ENCODE measurements at places on chromosomes 1 and 21. TPM values are rescaled to one million over a fixed set of nuclear protein-coding genes. Genes with fewer than 3 reads are reported as not detected.
A peak's percentile ranks its signal among the peaks of the same experiment; 100 is the strongest.

SCYL3 gene
- total RNA-seq, result 18.0 TPM

CFHR1 gene
- total RNA-seq, result not detected

OR2AK2 gene
- total RNA-seq, result not detected

PCNX2 gene
- 12.5 TPM for total RNA-seq

KRTAP20-2 gene
- not detected for total RNA-seq

TSACC gene
- total RNA-seq, result not detected

NSL1 gene
- 13.9 TPM for total RNA-seq

DNA sequence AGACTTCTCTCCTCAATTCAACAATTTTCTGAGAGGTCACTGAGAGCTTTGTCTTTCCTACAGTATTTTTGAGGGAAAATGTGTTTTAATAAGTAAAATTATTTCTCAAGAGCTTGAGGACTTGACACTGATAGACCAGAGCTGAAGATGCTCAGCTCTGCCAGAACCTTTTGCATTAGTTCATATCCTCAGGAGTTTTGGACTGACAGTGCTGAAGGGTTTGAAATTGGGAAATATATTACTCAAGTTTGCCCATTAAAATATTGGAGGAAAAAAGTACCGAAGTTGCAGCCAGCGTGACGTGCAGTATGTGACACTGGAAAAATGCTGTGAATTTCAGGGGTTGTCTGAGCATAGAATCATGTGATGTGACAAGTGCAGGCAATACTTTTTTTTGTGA lies 346.6 kb upstream of the DPYD start:
- DNase-seq, result peak; percentile 15

- no peak for DNase-seq
Observed at GRCh38 chr1:151585622-151586021, 26.2 kb upstream of the SNX27 start.

DNA sequence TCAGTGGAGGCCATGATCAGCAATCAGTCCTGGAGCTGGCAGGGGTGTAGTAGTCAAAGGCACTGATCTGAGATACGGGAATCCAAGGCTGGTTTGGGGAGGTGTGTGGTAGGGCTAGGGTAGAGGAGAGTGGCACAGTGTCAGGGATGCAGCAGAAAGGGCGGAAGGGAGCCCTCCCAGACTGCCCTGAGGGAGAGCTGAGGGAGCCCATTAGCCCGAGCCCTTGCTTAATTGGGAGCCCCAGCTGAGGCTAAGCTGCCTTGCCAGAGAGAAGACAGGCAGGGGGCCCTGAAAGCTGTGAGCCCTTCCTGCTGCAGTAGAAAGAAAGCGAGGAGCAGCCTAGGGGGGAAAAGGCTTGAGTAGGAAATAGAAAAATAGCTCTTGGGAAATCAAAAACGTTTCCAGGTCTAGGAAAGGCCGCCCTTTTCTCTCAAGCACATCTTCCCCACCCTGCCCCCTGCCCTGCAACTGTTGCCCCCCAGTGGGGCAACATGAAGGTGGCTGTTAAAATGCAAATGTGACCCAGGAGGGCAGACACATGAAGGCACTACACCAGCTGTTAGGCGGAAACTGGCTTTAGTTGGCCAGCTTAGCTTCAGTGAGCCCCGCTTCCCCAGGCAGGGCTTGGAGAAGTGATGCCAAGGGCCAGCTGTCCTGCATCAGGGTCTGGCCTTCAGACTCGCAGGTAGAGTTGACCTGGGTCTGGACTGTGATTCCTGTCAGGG lies 106.2 kb downstream of the UCK2 start:
- peak; percentile 64 for DNase-seq

DNA sequence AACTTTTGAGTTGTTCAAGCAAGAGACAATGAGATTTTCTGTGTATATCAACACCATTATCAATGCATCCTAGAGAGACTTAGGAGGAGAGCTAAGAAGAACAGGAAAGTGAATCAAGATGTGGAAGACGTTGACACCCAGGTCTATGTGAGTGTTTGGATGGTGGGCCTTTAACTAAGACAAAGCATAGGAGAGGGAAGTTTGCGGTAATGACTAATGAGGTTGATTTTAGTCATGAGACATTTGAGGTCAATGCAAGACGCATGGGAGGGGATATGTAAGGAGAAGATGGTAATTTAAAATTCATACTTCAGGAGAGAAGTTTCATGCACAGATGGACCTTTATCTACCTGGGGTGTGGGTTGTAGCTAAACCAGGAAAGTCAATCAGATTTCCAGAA lies 269.6 kb downstream of the VAV3 start:
- DNase-seq, result no peak

GRCh38 chr1:167627615-167627864 lies 2.5 kb upstream of the RCSD1 start:
- peak; percentile 63 for DNase-seq

DNA sequence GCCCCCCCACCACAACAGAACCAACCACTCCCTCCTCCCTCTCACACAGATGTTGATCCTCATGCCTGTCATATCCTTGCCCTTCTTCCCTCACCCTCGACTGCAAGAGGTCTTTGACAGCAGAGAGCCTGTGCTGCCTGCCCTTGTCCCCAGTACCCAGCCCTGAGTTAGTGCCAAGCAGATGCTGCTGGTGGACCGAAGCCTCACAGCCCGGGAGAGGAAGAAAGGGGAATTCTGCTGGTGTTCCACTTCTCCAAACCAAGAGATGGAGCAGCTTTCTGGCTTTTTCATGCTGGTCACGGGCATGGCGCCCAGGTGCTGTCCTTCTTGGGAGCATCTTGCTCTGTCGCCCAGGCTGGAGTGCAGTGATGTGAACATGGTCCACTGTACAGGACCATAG lies 69.1 kb downstream of the SLC66A1 start:
- no peak for DNase-seq

- peak; percentile 93 for DNase-seq
Observed at GRCh38 chr1:18953731-18954231, 2.7 kb downstream of the IFFO2 start.

- DNase-seq, result no peak
Observed at GRCh38 chr1:156009404-156009803, 11.3 kb downstream of the SSR2 start.

DNA sequence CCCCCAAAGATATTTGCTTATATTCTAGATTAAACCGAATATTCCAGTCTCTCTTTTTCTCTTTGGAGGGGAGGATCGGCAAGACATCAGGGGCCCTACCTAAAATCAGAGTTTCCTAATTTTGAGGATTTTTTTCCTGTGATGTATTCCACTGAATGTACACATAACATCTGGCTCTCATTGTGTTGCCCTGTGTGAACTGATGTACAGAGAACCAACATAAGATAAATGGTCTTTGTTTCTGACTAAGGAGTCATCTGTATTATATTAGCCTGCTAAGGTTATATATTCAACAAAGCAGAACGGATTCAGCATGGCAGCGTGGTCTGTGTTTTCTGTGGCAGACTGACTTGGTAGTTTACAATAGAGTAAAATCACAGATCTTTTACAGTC lies 114.8 kb upstream of the NCAM2 start:
- no peak for DNase-seq

- DNase-seq, result no peak
Observed at GRCh38 chr1:112904071-112904830, 51.7 kb downstream of the SLC16A1 start.

DNA sequence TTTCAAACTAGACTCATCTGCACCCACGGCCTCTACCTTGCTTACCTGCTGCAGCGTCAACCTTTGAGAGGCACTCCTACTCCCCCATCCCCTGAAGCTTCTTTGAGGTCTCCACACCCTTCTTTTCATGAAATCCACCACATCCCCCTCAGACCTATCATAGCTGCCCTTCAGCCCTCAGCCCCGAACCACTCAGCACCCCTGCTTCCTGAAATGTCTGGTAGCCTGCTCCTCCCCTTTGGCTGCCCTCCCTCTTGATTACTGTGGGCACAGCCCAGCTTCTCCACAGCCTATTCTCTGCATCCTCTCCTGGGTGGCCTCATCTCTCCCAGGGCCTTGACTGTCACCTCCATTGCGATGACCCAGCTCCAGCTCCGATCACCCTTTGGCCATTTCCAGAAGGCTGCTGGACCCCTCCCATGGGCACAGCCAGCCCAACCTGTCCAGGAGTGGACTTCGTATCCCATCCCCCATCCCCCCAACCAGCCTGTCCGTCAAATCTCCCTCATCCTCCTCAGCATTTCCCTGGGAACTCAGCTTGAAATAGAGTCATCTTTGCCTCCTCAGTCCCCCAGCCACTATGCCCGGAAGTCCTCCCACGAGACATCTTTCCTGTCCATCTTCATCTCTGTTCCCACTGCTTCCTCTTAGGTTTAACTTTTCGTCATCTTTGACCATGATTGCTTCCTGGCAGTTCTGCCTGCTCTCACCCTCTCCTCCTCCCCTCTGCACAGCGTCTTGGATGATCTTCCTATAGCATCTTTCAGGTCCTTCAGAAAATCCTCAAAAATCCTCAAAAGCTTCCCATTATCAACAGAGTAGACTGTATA lies 6.1 kb upstream of the ADORA1 start:
- DNase-seq, result peak; percentile 73

GRCh38 chr1:224525411-224526040 lies 90.6 kb upstream of the CNIH3 start:
- no peak for DNase-seq

GRCh38 chr1:41354956-41355355 lies 6.3 kb upstream of the FOXO6 start:
- no peak for DNase-seq

DNA sequence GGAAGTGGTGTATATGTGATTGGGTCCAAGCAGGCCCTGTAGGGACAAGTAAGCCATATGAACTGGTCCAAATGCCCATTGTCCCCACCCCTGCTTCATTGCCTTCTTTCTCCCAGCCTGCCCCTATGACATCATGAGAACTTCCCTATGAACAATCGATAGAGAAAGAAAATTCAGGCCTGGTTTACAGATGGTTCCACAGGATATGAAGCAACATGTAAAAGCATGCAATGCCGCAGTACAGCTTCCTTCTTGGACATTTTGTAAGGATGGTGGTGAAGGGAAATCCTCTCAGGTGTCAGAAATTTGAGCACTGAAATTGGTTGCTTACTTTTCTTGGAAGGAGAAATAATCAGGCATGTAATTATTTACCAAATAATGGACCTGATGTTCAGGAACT lies 581.7 kb downstream of the MRPL39 start:
- DNase-seq, result no peak

- no peak for DNase-seq
Observed at GRCh38 chr21:15455819-15456462, 273.8 kb upstream of the USP25 start.

DNA sequence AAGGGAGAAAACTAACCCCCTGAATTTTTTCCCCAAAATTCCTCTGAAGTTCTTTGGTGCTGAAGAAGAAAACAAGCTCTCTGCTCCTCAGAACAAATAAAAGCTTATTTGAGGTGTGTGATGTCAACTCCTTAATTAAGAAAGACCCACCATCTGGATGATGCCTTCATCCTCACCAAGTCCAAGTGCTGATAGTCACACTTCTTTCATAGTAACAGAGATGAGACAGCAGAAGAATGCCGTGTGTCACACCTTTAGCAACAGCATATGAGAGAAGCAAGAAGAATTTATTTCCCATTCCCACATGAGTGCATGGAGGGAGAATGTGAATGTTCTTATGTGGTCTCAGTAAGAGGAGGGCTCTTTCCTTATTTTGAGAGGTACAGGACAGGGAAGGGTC lies 91.2 kb downstream of the TGFB2 start:
- no peak for DNase-seq

DNA sequence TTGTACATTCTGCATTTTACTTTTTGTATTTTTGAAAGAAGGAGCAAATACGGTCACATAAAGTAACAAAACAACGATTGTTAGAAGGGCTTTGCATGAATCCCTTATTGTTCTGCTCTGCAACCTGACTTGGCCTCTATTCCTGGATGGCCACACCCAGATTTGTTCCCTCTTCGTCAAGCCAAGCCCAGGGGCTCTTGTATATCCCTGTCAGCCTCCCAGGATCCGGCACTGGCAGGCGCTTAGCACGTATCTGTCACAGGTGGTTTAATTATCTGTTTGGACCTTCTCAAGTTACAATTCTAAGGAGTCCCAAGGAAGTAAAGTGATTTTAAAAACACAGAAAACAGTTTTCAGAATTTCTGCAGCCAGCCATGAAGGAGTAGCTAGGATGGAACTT lies 28.0 kb downstream of the CRYAA start:
- DNase-seq, result peak; percentile 85

DNA sequence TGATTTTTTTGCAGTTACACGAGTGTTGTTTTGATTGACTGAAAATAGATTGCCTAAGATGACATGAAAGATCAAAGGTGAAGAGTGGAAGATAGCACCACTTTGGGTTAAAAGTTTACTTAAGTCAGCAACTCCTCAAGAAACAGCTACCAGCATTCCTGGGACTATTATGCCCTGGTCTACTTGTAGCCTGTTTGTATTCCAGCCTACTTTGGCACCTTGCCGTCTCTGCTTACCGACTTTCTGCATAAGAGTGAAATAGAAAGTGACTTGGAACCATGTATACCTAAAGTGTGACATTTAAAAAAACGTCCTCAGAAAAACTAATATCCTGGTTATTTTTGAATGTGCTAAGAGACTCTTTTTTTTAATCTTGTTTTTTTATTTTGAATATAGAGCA lies 631.5 kb upstream of the PTBP2 start:
- DNase-seq, result no peak

DNA sequence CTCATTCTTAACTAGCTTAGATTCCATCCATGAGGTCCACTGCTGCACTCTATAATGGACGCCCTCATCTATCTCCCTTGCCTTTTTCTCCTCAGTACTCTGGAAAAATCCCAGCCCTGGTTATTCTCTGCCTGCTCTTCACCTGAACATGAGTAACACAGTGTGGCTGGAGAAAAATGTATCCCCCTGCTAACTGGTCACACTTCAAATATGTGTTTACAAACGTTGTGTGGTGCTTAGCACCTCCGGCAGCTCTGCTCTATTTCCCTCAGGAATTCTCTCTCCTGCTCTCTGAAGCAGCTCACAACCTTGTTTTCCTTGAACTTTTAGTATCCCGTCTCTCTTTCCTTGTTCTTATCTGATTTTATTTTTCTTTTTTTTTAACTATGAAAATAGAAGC lies 4.1 kb downstream of the SCCPDH start:
- no peak for DNase-seq

DNA sequence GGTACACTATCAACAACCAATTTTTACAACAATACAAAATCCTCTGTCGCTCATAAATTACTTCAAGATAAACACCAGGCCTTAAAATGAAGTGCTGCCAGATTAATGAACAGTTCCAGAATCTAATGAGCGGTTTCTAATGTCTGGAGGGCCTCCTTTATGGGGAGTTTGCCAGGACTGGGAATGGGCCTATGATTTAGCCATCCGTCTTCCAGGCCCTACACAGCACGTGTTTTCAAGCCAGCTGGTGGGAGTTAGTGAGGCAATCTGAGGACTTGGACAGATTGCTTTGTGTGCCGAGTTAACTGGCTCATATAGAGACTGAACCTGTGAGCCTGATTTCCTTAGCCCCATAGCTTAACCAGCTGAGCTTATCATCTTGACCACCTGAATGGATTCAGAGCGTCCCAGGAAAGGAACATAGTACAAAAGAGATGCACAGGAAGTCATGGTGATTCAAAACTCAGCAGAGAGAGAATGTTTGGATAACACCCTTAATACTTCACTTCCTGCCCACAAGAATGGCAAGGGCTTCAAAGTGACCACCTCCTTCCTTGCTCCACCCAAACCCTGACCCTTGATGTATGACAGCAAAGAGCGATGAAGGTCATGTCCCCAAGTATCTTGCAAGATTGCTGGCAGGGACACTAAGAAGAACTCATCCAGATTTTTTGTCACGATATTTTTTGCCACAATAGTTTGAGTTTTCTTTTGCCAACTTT lies 143.5 kb downstream of the SLC30A10 start:
- no peak for DNase-seq

GRCh38 chr1:225517697-225518096 lies 89.9 kb upstream of the LBR start:
- DNase-seq, result no peak

- DNase-seq, result no peak
Observed at GRCh38 chr1:155981266-155982088, 3.1 kb upstream of the ARHGEF2 start.

Measured in lower leg skin (tissue), 4 donors.